HT1080 (cell line): ENCODE measurements at places on chromosomes 16 and 17. TPM values are rescaled to one million over a fixed set of nuclear protein-coding genes. Genes with fewer than 3 reads are reported as not detected.

GRCh38 chr17:79039886-79040285 is 15.9 kb downstream of the C1QTNF1 start:
- DNase-seq: no peak

DNA sequence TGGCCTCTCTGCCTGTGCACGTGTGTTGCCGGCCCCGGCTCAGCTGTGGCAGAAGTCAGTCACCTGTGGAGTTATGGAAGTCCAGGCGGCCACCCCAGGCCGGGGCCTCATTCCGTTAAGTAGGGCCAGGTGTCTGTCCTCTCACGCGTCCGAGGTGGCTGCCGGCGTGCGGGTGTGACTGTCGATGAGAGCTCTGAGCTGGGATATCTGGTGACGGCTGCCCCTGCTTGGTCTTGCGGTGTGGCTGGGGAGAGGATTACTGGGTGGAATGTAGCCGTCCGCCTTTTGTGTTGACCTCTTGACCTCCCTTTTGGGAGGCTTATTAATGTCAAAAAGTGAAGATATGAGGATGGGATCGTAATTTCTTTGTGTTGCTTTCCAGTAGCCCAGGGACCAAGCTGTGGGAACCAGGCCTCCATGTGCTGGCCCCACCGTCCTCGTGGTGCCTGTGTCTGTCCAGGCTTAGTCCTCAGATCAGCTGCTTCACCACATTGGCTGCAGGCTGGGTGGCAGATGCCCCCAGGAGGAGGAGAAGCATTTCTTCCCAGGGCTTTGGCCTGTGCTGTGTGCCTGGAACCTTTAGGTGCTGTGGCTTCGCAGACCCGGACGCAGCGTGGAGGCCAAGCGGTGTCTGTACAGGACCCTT is 23.0 kb upstream of the ZNF750 start:
- no peak for DNase-seq

GRCh38 chr17:73281928-73282327 is 20.2 kb upstream of the CPSF4L start:
- DNase-seq: no peak

DNA sequence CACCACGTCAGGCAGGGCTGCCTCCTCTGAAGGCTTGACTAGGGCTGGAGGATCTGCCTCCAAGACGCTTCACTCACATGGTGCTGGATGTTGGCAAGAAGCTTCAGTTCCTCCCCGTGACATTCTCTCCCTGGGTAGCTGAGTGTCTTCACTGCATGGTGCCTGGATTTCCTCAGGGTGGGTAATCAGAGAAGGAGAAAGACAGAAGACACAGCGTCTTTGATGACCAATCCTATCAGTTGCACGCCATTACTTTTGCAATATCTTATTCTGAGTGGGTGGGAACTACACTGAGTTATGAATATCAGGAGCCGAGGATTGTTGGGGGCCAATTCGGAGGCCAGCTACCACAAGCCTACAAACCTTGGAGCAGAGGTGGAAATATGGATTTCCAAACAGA is 139.7 kb downstream of the SHISA6 start:
- DNase-seq: no peak

GRCh38 chr16:20791923-20792612 is 14.2 kb downstream of the ERI2 start:
- DNase-seq: no peak

DNA sequence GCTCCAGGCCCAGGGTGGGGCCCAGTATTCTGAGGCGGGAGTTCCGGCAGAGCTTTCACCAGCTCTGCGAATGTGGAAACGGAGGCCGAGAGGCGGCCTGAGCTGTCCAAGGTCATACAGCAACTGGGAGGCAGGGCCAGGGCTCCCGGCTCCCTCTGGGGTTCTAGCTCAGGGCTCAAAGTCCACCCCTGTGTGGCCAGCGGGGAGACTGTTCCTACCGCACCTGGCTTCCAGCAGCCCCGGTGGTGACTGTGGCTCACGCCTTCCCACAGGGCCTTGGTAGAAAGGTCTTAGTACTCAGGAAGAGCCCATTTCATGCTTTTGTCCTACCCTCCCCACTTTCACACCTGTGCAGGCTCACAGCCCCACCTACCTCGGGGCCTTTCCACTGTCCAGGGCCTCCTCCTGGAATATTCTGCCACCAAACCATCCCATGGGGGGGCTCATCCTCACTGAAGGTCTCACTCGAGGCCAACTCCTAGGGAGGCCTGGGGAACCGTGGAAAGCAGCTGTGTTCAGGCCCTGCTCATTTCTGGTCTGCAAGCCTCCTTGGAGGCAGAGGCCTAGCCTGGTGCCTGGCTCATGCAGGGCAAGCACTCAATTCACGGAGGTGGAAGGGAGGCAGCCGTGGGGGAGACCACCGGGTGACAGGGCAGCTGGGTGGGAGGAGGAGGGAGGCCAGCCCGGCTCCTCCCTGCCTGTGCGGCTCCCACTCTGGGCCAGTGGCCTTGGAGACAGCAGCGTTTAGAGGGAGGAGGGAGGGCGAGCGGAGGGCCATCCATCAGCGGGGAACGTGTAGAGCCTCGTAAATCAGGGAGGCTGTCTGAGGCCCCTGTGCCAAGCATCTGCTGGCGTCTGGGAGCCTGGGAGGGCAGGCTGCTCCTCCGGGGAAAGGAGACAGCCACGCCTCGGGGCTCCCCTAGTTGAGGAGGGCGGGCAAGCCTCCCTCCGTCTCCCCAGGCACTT is 12.7 kb upstream of the DOC2B start:
- DNase-seq: no peak

GRCh38 chr16:55566432-55567175 is at the start of gene CAPNS2:
CAPNS2 (plus strand) TSS chr16:55566684; CDS start chr16:55566757, 73 bp downstream.
- no peak for DNase-seq

DNA sequence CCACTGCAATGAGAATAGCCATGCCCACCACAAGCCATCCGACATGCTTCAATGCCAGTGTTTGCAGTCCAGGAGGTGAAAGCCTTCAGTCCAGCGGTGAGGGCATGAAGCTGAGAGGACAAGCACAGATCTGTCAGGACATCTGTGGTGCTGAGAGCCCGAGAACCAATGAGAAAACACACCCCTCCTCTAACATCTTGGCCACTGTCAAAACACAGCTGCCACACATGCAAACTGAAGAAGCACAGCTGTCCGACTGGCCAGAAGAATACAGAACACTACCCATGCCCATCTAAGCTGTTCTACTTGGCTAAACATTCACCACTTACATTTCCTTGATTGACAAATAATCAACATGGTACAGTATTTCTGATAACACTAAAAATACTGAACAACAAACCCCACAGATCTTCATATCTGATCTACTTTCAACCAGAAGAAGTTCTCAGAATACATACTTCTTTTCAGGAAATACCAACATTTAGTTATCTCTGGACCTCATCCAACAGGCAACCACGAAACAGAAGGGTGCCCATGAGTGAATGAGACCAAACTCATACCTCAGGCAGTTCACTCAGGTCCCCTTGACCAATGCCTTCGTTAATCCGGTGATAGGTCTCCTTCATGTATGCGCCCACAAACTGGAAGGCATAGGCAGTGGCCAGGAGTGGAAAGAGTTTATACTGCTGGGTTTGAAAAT is 10.2 kb upstream of the FBF1 start:
- DNase-seq: no peak

The KRT20 gene
- not detected in 2 replicates for total RNA-seq
